Naive thymus-derived CD8-positive, alpha-beta T cell (primary cell): ENCODE measurements at places on chromosomes 12 and 14. TPM values are rescaled to one million over a fixed set of nuclear protein-coding genes. Genes with fewer than 3 reads are reported as not detected.

DNA sequence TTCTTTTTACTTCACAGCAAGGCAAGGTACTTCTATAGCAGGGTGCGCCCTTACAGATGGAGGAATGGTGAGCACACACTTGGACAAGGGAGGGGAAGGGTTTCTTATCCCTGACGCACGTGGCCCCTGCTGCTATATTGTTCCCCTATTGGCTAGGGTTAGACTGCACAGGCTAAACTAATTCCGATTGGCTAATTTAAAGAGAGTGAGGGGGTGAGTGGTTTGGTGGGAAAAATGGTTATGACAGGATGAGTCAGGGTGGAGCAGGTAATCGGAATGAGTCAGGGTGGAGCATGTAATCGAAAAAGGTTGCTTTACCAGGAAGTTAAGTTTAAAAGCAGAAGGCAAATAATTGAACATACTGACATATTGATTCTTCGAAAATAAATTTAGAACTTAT is 23.7 kb upstream of the RAB21 start:
- no peak for DNase-seq
- no peak overlapping the region for H3K27ac ChIP-seq
- H3K27me3 ChIP-seq: no peaks in the 10 kb centered on the region
- no peak overlapping the region for H3K4me3 ChIP-seq

SLCO1B1 gene
- not detected for total RNA-seq

DNA sequence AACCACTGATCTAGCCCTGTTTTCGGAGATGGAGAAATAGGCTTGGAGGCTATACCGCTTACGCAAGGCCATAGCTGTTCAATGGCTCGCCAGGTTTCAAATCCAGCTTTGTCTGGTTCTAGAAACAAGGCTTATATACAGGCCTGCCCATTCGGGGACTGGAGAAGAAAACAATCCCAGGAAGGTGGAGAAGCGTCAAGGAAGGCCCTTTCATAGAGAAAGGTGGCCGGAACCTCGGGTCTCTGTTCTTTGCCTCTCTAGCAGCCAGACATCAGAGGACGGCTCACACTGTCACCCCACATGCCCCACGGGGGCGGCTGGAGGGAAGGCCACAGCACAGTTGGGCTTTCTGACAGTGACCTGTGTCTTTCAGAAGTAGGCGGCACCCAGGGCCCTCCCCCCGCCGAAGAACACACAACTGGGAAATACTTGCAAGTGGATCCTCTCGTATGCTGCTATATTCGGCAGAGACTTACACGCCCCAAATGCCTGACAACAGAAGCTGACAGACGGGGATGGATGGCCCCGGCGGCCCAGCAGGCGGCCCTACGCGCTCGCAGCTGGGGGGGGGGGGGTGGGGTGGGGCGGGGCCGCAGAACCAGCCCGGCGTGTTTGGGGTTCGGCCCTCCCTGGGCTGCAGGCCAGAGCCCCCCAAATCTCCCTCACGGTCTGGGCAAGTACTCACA is 4.5 kb upstream of the SETD1B start:
- H3K36me3 ChIP-seq: peaks cover 2% of the 10 kb centered on the region
- H3K4me1 ChIP-seq: peaks cover 50% of the 10 kb centered on the region
- H3K4me3 ChIP-seq: peak overlapping the region; percentile 87
- peak; percentile 37 for DNase-seq

DNA sequence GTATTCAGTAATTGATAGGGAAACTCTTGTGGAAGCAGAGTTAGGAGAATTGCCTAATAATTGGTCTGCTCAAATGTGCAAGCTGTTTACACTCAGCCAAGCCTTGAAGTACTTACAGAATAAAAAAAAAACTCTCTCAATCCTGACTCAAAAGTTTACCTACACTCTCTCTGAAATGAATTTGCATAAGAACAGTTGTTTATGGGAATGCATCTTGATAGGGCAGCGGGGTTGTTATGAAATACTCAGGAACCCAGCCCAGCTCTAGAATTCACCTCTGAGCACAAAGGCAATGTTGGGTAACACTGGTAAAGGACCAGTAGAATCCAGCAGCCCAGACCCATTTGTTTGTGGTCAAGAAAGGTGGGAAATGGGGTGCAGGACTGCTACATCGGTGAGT is 267.0 kb downstream of the CPNE8 start:
- H3K4me3 ChIP-seq: no peak overlapping the region
- H3K27ac ChIP-seq: no peak overlapping the region
- no peaks in the 10 kb centered on the region for H3K27me3 ChIP-seq
- no peaks in the 10 kb centered on the region for H3K36me3 ChIP-seq

DNA sequence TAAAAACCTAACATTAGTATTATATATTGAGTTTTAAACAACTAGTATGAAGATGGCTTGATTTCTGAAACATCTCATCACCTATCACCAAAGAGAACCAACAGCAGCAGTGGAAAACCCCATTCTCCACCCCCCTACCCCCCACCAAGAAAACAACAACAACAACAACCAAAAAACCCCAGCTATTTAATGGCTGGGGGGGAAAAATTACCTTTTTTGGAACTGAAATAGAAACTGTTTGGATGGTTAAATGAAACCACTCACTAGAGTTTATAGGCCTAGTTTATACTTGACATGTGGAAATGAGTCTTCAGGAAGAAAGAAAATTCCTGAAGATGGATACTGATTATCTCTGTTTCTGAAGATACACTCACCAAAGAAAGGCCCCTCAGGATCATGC is 30.3 kb downstream of the PPP2R5E start:
- H3K27me3 ChIP-seq: no peaks in the 10 kb centered on the region
- H3K36me3 ChIP-seq: peaks cover 11% of the 10 kb centered on the region
- no peak overlapping the region for H3K4me3 ChIP-seq

DNA sequence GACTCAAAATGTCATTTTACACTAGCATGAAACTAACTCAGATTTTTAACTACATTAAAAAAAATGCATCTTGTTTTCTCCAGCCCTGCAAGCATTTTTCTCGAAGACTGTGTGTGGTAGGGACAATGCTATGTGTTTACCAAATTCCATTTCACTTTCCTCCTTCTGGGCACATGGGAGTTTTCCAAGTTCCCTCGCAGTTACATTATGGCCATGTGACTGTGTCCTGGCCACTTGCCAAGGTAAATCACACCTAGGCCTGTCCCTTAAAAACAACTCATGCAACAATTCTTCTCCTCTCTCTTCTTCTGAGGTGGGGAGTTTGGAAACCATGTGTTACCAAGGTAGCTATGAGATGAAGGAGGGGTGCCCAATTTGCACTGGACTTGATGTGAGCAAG is 108.7 kb downstream of the SYT10 start:
- H3K27ac ChIP-seq: no peak overlapping the region
- no peaks in the 10 kb centered on the region for H3K27me3 ChIP-seq
- H3K36me3 ChIP-seq: no peaks in the 10 kb centered on the region

- H3K36me3 ChIP-seq: peaks cover 46% of the 10 kb centered on the region
- H3K4me1 ChIP-seq: no peaks in the 10 kb centered on the region
- no peak overlapping the region for H3K27ac ChIP-seq
- no peaks in the 10 kb centered on the region for H3K27me3 ChIP-seq
- no peak for DNase-seq
These were observed 20.5 kb downstream of the ADAM21 start for GRCh38 chr14:70472253-70473159.

SAMD15 gene
- not detected for total RNA-seq

DNA sequence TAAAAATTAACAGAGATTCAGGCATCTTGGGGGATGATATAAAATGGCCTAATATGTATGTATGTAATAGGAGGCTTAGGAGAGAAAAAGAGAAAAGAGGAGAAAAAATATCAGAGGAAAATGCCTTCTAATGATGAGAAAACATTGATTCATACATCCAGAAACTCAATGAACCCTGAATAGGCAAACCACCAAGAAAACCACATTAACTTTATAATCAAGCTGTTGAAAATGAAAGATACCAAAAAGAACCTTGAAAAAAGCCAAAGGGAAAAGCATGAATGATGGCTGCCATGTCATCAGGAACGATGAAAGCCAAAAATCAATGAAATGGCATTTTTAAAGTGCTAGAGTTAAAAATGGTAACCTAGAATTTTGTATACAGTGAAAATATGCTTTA is 180.2 kb downstream of the EPS8 start:
- DNase-seq: no peak
- H3K4me3 ChIP-seq: no peak overlapping the region
- no peaks in the 10 kb centered on the region for H3K4me1 ChIP-seq
- no peak overlapping the region for H3K27ac ChIP-seq
- H3K27me3 ChIP-seq: peaks cover 2% of the 10 kb centered on the region

DNA sequence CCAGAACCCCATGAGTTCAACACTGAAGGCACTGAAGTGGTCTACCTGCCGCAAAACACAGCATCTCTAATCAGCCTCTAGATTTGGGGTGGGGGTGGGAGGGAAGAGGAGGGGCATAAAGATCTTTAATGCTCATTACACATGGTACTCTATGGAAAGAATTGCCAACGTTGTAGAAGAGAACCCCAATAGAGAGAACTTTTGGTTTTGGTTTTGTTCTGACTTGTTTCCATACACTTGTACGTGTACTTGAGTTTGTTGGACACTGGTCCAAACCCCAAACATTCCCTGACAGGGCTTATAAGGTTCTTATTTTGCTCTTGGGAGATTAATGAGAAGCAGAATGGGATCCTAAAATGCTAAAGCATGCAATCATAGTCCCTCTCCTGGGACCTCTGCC is 31.0 kb downstream of the GNPTAB start:
- H3K36me3 ChIP-seq: peaks cover 7% of the 10 kb centered on the region
- no peaks in the 10 kb centered on the region for H3K27me3 ChIP-seq
- no peak overlapping the region for H3K4me3 ChIP-seq

GLT1D1 gene
- not detected for total RNA-seq

DNA sequence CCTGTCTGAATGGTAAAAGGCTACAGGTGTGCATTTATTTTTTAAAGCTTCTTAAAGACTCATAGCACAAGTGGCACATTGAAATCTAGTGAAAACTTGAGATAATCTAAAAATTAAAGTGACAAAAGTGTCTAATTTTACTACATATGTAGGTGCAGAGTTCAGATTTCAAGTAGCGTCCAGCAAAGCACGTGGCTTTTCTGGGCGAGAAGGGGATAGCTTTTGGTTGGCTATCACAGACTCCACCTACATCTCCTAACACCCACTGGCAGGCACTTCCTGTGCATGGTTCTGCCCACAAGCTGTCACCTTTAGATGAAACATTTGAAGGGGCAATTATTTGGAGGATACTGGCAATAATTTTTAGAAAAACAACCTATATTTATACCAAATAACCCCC is 1.9 kb upstream of the PITPNM2 start:
- H3K27ac ChIP-seq: no peak overlapping the region
- peaks cover 39% of the 10 kb centered on the region for H3K4me1 ChIP-seq
- no peaks in the 10 kb centered on the region for H3K36me3 ChIP-seq
- no peaks in the 10 kb centered on the region for H3K27me3 ChIP-seq
- H3K4me3 ChIP-seq: peak overlapping the region; percentile 90
